SJCRH30 (cell line): ENCODE measurements at places on chromosomes 2 and 18. TPM values are rescaled to one million over a fixed set of nuclear protein-coding genes. Genes with fewer than 3 reads are reported as not detected.

The IL1B gene
- total RNA-seq, result not detected in 2 replicates

GRCh38 chr2:21318263-21318662 lies 194.5 kb downstream of the TDRD15 start:
- no peak for DNase-seq

DNA sequence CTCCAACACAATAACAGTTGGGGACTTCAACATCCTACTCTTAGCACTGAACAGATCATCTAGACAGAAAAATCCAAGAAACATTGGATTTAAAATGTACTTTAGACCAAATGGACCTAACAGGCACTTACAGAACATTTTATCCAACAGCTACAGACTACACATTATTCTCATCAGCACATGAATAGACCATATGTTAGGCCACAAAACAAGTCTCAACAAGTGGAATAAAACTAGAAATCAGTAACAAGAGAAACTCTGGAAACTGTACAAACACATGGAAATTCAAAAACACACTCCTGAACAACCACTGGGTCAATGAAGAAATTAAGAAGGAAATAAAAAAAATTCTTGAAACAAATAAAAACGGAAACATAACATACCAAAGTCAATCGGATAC lies 117.5 kb downstream of the ACVR1 start:
- no peak for DNase-seq

DNA sequence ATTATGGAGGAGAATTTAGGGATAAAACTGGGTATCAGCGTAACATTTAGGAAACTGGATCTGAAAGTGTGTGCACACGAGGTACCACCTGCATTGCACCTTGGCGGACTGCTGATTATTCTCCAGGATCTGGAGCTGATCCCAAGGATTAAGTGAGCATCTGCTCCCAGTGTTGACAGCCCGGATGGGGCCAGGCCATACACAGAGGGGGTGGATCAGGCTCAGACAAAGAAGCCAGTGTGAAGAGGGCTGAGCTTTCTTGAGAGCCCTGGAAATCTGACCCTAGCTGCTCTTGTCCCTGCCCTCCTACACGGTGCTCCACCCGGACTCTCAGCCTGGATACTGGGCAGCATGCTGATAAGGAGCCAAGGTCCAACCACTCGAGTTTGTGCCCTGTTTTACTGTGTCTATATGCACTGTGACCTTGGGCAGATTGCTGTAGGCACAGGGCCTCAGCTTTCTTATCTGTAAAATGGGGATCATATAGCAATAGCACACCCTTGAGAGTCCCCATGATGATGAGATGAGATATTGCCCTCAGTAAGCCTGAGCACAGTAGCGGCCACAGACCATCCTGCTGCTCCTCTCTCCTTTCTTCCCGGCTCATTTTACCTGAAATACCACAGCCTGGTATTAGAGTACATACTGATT lies 396.8 kb upstream of the CELF4 start:
- DNase-seq, result peak; percentile 51

DNA sequence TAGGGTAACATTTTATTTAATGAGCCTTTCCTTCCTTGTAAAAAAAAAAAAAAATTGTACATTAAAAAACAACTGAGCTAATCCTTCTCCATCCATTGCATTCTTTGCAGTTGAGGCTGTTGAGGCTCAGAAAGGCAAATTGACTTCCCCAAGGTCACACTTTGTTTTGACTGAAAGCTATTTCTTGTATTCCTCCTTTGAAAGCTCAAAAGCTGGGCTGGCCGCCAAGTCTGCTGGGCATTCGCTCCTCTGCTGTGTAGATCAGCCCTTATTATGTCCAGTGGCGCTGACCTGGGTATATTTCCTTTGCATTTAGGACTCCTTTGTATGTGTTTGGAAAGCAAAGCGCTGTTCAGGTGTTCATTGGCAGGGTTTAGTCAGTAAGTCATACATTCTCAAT lies 44.0 kb downstream of the SGPP2 start:
- DNase-seq, result peak; percentile 63

DNA sequence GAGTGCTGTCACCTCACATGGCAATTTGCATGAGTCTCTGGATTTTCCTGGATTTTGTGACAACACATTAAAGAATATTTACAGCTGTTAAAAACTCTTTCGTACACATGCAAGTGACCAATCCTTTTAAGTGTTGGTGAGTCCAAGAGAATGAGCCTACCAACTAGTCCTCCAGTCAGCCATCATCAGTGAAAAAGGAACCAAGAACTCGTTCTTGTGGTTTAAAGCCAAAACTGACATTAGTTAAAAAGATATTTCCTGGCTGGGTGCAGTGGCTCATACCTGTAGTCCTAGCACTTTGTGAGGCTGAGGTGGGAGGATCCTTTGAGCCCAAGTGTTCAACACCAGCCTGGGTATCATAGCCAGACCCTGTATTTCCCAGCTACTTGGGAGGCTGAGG lies 215.4 kb upstream of the ITGA4 start:
- no peak for DNase-seq

DNA sequence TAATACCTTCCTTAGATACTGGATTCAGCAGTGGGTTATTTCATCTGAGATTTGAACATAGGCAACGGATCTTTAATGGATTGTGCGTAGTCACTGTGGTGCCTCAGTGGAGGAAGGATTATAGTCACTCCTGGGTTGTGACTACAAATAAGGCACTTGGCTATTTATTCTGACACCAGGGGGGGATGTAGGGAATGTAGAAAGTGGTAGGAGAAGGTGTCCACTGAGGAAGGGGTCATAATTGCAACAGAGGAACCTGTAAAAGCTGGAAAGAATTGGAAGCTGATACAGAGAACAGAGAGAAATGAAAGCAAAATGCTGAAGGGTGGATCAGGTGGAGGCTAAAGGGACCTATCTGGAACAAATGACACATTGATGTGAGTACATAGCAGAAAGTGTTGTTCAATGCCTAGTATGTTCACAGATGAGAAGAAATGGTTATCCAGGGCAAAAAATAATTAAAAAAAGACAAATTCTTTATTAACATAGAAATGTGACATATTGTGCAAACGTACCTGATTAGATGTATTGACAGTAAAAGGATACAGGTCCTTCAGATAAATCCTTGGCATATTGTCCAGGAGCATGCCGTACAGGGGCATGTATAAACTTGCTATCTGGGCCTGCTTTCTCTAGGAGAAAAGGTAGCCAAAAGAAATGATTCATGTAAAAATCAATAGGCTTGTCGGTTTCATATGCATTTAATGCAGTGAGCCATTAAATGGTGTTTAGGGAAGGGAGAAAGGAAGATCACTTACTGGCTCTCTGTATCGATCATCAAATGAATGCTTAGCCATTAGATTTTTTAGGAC lies 91.2 kb upstream of the CCDC195 start:
- no peak for DNase-seq

GRCh38 chr2:128789221-128789620 lies 470.6 kb upstream of the HS6ST1 start:
- DNase-seq, result no peak

DNA sequence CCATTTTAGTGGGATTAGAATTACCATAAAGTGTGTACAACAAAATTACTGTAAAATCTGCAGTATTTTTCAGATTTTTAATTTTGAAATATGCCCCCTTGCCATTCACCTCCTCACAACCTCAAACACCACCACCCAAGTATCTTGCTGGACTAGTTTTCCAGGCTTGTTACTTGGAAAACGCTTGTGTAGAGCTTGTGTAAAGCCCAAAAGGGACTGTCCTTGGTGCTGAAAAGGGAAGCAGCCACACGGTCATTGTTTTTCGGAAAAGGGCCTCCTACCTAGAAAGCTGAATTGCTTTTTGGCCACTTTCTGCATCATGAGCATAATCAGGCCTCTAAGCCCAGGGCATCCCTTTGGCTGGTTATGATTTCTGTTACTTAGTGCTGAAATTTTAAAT lies 563.4 kb downstream of the LRRTM4 start:
- peak; percentile 33 for DNase-seq
